ENCODE measurements at places on chromosomes 13 and 19.

DNA sequence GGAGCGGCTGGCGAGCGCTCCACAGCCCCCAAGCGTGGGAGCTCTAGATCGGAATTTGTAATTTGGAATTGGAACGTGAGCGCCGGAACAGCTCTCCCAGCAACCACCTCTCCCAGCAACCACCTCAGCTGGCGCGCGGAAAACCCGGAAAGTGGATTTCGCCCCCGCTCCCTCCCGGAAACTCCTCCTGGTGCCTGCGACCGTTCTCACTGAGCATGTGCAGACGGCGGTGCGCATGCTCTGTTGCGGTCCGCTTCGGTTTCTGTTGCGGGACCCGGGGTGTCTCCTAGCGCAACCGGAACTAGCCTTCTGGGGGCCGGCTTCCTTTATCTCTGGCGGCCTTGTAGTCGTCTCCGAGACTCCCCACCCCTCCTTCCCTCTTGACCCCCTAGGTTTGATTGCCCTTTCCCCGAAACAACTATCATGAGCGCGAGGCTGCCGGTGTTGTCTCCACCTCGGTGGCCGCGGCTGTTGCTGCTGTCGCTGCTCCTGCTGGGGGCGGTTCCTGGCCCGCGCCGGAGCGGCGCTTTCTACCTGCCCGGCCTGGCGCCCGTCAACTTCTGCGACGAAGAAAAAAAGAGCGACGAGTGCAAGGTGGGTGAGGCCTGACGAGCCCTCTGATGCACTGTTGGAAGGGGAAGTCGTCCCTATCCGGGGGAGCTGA is at the start of gene TM9SF2:
Gene TM9SF2, plus strand, starts transcription at position 289 of the 664 bp plus-strand sequence. Its CDS starts 135 bp downstream, at position 424.
- DNase-seq = peak; percentile 97

DNA sequence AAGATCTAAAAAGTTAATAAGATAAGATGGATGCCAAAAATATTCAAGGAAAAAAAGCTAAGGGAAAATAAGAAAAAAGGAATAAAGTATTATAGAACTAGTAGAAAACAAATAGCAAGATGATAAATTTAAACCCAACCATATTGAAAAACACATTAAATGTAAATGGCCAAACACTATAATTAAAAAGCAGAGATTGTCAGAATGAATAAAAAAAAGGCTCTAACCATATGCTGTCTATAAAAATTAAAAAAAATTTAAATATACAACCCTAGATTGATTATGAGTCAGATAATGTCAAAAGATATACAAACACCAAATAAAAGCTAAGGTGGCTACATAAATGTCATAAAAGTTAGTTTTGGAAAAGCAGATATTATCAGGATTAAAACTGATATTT is 617.5 kb upstream of the SGCG start:
- no peak for DNase-seq

DNA sequence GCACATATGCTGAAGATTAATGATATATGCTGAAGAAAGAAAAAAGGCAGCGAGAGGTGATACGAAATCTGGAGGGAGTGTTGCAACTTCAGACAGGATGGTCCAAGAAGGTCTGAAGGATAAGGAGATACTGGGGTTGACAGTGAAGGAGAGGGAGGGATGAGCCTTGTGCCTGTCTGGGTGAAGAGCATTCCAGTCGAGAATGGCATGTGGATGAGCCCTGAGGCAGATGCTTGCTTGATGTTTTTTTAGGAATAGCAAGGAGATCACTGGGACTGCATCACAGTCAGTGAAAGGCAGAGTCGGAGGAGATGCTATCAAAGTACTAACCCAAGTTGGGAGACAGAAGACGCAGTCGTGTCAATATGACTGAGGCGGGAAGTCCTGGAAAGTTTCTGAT is 13.3 kb upstream of the LAIR2 start:
- no peak for DNase-seq

- no peak for DNase-seq
Measured at GRCh38 chr19:16070366-16070990, 5.8 kb upstream of the TPM4 start.

GRCh38 chr13:73715911-73716510 is 418.2 kb downstream of the KLF12 start:
- no peak for DNase-seq

DNA sequence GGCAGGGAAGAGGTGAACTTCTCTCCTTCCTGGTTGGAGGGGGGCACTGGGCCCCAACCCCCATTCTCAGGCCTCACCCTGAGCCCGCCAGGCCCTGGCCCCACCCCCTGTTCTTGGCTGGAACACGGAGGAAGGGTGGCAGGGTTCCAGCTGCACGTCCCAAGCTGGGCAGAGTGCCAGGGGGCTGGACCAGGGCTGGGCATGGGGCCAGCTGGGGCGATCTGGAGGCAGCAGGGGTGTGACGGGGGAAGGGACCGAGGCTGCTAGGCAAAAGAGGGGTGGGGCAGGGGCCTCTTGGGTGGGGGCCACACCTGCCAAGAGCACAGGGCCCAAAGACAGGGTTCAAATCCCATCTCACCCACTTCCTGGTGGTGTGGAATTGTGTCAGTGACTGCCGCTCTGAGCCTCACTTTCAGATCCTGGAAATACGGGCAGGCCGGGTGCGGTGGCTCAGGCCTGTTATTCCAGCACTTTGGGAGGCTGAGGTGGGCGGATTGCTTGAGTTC is 2.2 kb downstream of the HIF3A start:
- peak; percentile 90 for DNase-seq

- DNase-seq = no peak
Measured at GRCh38 chr13:25237083-25237482, 50.2 kb downstream of the MTMR6 start.

GRCh38 chr13:53100394-53101063 is 71.9 kb downstream of the OLFM4 start:
- no peak for DNase-seq

- peak; percentile 87 for DNase-seq
Measured at GRCh38 chr13:32261567-32261966, 53.6 kb downstream of the ZAR1L start.

DNA sequence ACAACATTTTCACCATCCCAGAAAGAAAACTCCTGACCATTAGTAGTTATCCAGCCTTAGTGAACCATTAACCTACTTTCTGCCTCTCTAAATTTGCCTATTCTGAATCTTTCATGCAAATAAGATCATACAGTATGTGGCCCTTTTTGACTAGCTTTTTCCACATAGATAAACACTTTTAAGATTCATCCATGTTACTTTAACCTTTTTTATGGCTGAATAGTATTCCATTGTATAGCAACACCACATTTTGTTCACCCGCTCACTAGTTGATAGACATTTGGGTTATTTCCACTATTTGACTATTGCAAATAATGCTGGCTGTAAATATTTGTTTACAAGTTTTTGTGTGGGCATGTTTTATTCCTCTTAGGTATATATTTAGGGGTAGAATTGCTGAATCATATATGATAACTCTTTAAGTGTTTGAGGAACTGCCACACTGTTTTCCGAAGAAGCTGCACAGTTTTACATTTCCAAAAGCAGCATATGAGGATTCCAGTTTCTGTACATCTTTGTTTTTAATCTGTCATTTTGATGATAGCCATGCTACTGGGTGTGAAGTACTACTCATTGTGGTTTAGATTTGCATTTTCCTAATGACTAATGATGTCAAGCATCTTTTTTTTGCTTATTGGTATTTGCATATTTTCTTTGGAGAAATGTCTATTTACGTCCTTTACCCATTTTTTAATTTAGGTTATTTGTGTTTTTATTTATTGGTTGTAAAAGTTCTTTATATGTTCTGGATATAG is 17.1 kb downstream of the COG6 start:
- DNase-seq = no peak

- DNase-seq = no peak
Measured at GRCh38 chr13:94431574-94431973, 47.9 kb downstream of the DCT start.

GRCh38 chr13:96797136-96797535 is 197.1 kb downstream of the OXGR1 start:
- DNase-seq = no peak

Data from fibroblast of skin of right biceps (primary cell).